ENCODE measurements at places on chromosomes 1 and 21.

DNA sequence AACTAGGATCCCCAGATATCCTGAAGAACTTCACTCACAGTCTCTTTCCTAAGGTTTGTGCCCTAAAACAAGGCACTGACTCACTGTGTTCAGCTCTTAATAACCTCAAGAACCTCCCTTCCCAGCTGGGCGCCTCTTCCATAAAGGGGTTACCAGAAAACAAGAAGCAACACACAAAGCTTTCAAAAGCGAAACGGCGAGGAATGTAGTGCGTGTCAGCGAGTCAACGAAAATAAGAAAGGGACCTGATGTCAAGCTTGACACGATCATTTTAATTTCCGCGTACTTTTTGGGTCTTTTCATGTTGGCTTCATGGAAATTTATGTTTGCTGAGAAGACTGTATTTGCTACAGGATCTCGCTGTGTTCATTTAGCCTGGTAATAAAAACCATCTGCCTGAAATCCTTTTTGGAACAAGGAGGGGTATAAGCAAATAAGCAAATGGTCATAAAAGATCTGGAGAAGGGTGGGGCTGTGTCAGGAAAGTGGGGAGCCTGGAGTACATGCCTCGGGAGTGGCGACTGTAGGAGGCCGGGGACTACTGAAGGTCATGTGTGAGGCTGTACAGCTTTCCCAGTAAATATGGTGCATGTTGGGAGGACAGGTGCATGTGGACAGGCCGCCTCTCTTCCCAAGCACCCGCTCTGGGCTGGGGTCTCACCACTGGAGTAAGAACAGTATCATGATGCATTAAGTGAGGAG is 11.4 kb upstream of the CLDN14 start:
- no peak for DNase-seq

- DNase-seq: peak; percentile 10
Observed at GRCh38 chr1:94792473-94793295, 27.5 kb upstream of the SLC44A3 start.

DNA sequence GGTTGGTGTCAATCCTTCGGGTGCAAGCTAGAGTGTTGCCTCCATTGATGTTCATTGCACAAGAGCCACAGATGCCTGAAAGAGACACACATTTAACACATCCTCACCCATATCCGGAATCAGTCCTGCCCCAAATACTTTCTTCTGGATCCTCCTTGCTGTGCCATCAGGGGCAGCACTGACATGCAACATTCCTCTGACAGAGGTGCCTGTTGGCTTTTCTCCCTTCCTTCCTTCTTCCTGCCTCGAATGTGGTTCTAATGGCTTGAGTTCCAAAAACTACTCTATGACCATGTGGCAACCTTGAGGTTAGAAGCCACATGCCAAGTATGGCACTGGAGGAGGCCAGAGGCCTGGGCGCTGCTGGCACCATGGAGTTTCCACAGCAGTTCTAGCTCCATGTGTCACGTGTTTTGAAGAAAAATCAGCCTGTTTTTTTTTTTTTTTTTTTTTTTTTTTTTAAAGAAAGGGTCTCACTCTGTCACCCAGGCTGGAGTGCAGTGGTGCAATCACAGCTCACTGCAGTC is 17.0 kb upstream of the ATP13A2 start:
- DNase-seq: no peak

- DNase-seq: no peak
Observed at GRCh38 chr1:56585985-56586384, 6.6 kb upstream of the PLPP3 start.

DNA sequence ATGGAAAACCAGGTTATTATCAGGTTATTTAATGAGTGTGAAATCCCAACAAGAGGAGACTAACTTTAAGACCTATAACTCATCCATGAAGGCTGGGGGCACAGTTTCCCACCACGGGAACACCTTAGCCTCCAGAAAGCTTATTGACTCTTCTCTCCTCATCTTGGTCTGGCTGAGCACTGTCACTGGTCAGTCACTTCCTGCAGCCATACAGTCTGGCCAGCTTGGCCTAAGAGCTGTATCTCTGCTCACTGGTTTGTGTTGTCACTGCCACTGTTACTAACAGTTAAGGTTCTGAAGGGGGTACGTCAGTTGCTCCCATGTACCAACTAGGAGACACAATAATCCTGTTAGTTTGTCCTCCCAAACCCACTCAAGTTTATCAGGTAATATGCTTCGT is 16.7 kb upstream of the DDAH1 start:
- no peak for DNase-seq

DNA sequence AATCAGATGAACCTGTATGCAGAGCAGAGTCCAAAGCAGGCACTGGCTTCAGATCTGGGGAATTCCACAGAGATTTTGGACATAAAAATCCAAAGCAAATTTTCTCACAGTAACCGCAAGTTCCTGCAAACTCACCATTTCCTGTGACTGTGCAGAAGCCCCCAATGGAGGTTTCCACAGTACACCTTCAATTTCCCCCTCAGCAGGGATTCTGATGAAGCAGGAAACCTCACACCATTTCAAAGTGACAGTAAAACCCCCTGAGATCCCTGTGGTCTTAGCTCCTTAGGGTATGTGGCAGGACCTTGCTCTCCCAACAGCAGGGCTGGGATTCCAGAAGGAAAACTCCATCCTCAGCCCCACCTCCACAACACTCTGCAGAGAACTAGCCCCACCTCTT is 6.0 kb upstream of the TGFBR3 start:
- no peak for DNase-seq

- no peak for DNase-seq
Observed at GRCh38 chr1:235882816-235883215, 16.1 kb upstream of the LYST start.

DNA sequence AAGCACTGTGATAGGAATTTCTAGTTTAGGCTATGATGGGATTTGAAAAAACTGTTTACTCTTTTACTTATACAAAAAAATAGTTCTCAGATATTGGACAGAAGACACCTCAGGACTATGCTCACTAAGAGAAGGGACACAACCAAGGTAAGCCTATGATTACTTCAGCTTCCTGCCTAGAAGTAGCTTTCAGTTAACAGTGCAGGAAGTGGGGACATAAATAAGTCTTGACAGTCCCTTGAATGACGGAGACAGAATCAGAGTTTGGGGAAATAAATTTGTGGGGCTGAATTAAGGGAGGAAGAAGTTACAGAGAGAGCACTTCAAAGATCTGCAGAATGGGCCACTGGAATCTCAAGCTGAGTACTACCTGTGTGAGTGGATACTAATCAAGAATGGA is 53.8 kb upstream of the OLFM3 start:
- no peak for DNase-seq

DNA sequence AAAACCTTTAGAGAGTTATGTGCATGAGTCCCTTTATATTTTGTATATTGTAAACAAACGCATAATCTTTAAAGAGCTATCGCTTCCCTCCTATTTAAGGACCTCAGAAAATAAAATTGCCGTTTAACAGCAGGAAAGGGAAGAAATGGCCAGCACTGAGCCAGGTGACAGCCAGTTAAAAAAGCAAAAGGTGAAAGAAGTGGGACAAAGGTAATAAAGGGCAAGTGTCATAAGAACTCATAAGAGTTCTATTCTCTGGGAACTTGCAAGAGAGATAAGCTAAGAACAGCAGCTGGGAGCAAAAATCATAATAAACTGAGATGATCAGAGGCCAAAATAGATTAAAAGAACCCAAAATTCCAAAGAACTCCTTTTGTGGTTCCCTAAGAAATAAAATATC is 520.9 kb upstream of the PKN2 start:
- DNase-seq: no peak

DNA sequence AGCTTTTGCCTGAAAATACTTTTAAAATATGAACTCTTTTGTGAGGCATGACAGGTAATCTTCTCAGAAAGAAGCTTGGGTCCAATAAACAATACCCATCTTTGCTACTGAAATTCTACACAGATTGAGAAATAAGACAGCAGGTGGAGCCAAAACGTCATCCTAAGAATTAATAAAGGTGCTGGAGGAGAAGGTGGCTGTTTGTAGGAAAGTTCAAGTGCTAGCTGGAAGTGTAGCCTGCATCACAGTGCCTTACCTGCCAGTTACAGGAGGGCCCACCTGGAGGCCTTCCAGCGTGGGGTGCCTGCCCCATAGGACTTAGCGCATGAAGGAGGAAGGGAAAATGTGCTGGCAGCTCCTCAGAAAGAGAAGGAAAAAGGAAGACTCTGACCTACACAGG is 93.7 kb downstream of the TTC3 start:
- no peak for DNase-seq

- no peak for DNase-seq
Observed at GRCh38 chr1:92123868-92124267, 43.7 kb downstream of the BTBD8 start.

- no peak for DNase-seq
Observed at GRCh38 chr1:63698001-63698838, 75.6 kb upstream of the ROR1 start.

- DNase-seq: no peak
Observed at GRCh38 chr1:56002231-56002630, 577.1 kb downstream of the PLPP3 start.

DNA sequence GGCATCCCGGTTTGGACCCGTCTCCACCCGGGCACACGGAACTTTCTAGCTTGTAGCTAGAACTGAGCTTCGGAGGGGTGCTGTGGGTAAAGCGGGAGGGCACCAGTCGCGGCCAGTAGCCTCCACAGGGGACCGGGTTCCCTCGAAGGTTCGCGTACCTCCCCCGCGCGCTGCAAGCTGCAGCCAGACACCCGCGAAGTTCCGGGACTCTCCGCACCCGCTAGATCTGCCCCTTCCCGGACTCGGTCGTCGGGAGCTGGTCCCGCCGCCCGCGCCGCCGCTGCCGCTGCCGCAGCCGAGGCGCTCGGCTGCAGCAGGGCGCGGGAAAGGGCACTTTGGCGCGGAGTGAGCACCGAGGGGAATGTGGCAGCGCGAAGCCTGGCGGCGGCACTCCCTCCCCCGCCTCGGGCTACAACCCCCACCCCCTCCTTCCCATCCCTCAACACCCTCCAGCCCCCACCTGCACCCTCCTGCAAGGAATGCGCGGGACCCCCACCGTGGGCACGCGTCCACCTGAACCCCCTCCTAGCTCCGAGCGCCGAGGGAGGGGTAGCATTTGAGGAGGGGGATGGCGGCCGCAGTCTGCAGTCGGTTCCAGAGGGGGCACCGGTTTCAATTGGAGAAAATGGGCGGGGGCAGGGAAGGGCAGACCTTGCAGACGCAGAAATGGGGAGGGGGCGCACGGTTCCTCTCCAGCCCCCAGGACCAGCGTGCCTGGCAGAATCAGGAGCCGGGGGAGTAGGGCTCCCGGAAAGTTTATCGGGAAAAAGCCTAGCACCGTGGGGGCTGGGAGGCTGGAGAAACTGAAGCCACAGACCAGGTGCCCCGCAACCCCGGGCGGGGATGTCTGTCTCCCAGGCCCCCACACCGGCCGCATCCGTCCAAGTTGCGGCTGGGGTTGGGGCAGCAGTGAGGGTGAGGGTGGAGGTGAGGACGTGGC is 968 bp downstream of the CSMD2 start:
- DNase-seq: no peak

DNA sequence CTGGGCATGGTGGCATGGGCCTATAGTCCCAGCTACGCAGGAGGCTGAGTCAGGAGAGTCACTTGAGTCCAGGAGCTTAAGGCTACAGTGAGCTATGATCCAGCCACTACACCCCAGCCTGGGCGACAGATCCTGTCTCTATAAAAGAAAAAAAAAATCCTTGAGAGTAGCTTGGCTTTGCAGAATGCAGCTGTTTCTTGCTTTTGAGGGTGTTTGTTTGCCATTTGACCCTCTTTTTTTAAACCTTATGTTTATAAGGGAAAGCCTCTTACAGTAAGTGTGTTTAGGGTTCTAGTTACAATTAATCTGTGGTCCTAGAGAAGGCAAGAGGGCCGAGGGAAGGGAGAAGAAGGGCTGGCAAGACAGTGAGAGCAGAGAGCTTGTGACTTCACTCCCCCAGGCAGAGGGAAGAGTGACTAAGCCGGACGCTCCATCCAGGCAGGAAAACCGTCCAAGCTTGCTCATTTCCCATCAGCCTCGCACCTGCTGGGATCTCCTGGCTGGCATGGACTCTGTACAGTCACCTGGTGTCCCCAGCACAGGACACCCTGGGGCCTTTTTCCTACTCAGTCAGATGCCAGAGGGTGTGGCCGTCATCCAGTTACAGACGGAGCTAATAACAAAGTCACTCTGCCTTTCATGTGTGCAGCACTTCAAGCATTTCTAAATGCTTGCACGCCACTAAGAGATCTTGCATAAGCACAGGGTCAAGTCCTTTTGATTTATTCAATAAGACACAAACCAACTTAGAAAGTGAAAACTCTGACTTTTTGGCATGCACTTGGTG is 55.5 kb upstream of the PSEN2 start:
- no peak for DNase-seq

GRCh38 chr1:227815468-227816409 is at the start of gene PRSS38:
Gene PRSS38, plus strand, starts transcription at chr1:227815675. Its CDS starts 42 bp downstream, at chr1:227815717.
- DNase-seq: no peak

- DNase-seq: no peak
Observed at GRCh38 chr1:186491336-186491735, 30.4 kb upstream of the PDC start.

DNA sequence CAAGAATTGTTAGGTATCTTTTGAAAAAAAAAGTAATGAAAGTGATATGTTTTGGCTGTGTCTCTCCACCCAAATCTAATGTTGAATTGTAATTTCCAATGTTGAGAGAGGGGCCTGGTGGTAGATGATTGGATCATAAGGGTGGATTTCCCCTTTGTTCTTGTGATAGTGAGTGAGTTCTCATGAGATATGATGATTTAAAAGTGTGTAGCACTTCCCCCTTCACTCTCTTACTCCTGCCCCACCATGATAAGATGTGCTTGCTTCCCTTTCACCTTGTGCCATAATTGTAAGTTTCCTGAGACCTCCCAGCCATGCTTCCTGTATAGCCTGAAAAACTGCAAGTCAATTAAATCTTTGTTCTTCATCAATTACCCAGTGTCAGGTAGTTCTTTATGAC is 70.7 kb downstream of the XCL2 start:
- no peak for DNase-seq

- no peak for DNase-seq
Observed at GRCh38 chr1:170885551-170885950, 49.8 kb upstream of the MROH9 start.

GRCh38 chr21:43590194-43590593 is 69.1 kb downstream of the HSF2BP start:
- DNase-seq: no peak

- DNase-seq: no peak
Observed at GRCh38 chr21:17089091-17089491, 423.8 kb upstream of the CXADR start.

- no peak for DNase-seq
Observed at GRCh38 chr1:41373373-41373772, 12.1 kb downstream of the FOXO6 start.

GRCh38 chr1:68015971-68016370 is 34.5 kb downstream of the DIRAS3 start:
- no peak for DNase-seq

DNA sequence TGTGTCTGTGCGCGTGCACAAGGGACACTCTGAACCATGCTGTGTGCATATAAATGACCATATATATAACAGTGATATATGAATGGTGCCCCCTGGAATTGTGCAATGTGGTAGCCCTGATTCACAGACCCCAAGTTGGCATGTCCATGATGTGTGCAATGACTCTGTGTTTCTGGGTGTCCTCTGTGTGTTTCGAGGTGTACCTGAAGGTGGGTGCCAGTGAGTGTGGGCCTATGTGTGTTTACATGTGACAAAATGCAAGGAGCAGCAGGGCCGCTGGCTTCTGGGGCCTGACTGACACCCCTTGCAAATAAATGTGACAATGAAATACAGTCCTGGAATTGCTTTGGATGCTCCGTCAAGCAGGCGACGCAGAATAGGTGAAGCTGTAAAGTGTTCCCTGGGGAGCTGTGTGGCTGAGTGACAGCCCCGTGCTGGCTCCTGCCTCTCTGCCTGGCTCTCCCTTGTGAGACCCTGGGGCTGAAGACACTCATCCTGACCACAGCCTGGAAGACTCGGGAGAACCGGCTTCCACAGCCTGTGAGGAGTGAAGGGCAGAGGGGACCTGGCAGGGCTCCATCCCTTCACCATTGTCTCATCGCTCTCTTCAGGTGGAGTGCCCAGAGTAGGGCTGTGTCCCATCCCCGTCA is 38.2 kb upstream of the CSF3R start:
- DNase-seq: no peak

Data from GM12892 (cell line).